SIG-M5 (cell line): ENCODE measurements at places on chromosomes 7 and 10.

- DNase-seq, result no peak
Measured at GRCh38 chr7:130433301-130433700, 7.5 kb downstream of the CEP41 start.

- no peak for DNase-seq
Measured at GRCh38 chr7:36301914-36302771, 87.5 kb upstream of the ANLN start.

DNA sequence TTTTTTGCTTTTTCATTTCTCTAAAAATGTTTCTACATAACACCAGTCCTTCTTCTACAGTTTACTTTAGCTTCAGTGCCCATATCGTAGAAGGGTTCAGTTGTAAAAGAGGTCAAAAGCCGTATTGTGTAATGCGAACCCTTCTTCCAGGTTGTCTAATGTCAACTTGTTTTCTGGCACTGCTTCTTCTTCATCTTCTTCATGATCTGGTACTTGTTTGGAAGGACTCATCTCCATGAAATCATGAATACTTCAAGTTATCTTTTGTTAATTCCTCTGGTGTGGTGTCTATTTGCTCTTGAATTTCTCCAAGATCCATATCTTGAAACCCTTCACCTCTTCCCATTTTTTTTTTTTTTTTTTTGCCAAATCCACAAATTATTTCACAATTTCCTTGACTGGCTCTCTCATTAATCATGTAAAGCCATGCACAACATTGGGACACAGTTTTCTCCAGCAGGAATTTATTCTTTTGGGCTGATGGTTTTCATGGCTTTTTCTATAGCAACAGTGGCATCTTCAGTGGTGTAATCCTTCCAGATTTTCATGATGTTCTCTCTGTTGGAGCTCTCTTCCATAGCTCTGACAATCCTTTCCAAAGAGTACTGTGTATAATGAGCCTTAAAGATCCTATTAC is 85.1 kb downstream of the CPED1 start:
- DNase-seq, result no peak

DNA sequence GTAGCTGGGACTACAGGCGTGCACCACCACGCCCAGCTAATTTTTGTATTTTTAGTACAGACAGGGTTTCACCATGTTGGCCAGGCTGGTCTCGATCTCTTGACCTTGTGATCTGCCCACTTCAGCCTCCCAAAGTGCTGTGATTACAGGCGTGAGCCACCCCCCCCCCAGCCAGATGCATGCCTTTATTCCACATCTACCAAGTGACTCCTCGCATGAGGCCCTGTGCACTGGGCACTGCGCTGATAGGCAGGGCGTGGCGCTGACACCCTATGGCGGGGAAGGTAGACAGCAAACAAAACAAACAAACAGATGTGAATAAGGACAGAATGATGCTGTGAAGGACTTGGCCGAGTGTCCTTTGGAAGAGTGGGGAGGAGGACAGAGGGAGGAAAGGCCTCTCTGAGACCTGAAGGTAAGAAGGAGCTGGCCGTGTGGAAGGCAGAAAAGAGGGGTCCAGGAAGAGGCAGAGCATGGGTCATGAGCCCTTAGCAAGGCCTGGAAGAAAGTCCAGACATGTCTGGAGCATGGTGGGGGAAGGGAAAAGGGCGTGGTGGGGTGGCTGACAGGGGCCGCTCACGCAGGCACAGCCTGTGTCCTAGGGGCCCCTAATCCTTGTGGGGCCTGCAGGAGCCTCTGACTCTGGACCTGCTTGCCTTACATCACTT is 47.5 kb upstream of the CACUL1 start:
- no peak for DNase-seq

- no peak for DNase-seq
Measured at GRCh38 chr10:84539216-84539615, 210.8 kb downstream of the CCSER2 start.

DNA sequence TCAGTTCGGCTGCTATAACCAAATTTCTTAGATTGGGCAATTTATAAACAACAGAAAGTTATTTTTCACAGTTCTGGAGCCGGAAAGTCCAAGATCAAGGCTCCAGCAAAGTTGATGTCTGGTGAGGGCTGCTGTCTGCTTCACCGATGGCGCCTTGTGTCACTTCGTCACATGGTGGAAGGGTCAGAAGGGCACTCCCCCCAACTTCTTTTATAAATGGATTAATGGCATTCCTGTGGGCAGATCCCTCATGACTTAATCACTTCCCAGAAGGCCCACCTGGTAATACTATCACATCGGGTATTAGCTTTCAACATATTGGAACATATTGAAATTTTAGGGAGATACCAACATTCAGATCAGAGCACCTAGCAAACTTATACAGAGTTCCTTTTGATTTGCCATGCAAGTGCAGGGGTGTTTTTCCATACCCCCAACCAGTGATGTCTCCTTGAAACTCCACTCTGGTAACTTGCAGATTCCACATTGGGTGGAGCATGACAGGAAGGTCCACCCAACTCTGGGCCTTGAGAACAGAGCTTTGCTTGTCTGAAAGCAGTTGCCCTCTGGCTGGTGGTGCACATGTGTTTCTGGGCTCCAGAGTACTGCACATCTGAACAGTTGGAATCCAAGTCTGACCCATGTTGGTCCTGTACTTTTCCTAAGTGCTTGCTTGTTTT is 85.1 kb upstream of the KMT2E start:
- DNase-seq, result no peak

DNA sequence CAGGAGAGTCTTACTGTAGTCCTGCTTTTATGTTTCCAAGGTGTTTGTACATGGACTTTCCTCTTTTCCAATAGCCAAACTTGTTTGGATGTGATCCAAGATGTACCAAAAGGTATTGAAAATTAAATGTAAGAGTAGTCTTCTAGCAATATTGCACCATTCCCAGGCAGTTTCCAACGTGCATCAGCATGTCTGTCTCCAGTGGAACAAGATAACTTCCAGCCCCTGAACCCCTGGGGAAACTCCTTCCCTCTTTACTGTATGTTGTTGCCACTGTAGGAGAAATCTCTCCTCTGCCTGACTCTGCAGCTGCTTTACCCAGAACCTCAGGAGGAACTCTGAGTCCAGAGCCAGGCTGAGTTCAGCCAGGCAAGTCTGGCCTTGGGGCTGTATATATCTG is 18.5 kb downstream of the ARMC10 start:
- DNase-seq, result no peak

GRCh38 chr7:137715121-137715520 is 131.7 kb downstream of the DGKI start:
- no peak for DNase-seq

GRCh38 chr7:74299401-74299800 is 10.2 kb downstream of the CLIP2 start:
- DNase-seq, result no peak

DNA sequence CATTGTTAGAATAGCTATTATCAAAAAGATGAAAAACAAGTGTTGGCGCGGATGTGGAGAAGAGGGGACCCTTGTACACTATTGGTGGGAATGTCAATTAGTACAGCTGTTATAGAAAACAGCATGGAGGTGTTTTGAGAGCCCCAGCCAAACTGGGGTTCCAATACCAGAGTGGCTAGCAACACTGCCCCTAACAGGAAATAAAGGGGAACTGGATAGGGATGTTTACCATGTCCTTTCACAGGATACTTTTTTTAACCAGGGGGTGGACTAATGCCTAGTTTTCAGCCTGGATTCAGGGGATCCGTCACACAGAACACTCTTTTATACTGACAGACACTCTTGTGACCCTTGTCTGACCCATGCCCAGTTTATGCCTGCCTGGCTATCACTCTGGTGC is 6.9 kb upstream of the GSTK1 start:
- no peak for DNase-seq

GRCh38 chr10:45374350-45375052 is 485 bp downstream of the ALOX5 start:
- no peak for DNase-seq

DNA sequence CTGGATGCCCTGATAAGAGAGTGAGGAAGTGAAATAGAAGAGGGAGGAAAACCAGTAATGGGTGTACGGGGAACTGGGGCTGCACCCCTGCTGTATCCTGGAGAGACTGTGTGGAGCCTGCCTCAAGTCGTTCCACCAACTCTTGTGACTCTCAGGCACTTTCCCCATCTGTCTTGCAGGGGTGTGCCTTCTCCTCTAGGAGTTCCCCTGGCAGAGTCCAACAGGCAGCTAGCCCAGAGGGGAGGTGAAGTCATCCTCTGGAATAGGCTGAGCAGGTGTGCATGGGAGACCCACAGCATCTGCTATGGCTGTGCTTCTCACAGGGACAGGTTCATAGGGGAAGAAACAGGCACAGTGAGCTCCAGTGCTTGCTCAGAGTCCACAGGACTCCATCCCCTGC is 46.8 kb downstream of the WIPF3 start:
- DNase-seq, result no peak
